ENCODE measurements at places on chromosomes 5 and 9.

DNA sequence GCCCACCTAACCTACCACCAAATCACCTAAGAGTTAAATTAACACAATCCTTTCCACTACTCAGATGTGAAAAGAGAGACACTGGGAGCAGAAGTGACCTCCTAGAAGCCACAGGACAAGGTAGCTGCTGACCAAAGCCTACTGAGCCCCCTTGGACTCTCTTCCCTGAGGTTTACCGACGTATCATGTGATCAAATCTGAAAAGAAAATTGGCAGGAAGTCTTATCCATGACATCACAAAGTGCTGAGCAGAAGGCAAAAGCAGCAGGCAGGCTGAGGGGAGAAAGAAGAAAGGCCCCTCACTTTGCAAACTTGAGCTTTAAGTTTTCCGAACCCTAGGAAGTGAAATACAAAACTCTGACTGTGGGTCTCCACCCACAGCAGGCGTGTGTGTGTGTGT, 11.1 kb downstream of the PRELID2 start:
- peak; percentile 57 for DNase-seq

- DNase-seq = peak; percentile 6
Measured at GRCh38 chr5:13501176-13501575, 443.3 kb downstream of the DNAH5 start.

DNA sequence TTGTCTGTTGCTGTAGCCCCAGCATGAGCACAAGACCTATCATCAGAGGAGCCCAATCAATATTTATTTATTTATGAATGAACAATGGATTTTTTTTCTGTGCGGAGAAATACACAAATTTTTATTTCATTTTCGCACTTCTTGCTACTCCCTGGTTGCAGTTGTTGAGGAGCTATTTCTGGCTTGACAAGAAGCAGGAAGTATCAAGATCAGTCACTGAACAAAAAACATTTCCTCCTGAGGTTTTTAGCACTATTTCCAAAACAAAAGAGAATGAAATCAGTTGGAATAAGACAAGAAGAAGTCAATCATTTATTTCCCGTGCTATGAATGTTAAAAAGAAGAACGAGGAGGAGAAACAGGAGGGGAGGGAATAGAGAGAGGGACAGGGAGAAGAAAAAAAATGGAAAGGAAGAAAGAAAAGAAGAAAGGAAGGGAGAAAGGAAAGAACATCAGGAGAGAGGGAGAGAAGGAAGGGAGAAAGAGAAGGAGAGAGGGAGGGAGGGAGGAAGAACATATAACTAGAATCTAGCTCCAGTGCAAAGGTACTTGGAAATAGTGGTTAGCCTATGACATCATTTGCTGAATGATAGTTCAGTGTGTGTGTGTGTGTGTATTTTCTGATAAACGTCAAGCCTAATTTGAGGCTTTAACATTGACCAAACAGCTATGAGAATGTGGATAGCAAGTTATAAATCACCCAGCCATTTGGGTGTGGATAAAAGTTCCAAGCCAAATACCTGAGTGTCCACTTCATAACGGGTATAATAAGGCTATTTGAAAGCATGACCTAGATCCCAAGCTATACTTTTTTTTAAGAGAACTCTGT, 586.0 kb downstream of the EBF1 start:
- peak; percentile 38 for DNase-seq

- DNase-seq = no peak
Measured at GRCh38 chr5:125673359-125673950, 749.8 kb upstream of the GRAMD2B start.

- no peak for DNase-seq
Measured at GRCh38 chr5:72615061-72615460, 107.9 kb upstream of the ZNF366 start.

DNA sequence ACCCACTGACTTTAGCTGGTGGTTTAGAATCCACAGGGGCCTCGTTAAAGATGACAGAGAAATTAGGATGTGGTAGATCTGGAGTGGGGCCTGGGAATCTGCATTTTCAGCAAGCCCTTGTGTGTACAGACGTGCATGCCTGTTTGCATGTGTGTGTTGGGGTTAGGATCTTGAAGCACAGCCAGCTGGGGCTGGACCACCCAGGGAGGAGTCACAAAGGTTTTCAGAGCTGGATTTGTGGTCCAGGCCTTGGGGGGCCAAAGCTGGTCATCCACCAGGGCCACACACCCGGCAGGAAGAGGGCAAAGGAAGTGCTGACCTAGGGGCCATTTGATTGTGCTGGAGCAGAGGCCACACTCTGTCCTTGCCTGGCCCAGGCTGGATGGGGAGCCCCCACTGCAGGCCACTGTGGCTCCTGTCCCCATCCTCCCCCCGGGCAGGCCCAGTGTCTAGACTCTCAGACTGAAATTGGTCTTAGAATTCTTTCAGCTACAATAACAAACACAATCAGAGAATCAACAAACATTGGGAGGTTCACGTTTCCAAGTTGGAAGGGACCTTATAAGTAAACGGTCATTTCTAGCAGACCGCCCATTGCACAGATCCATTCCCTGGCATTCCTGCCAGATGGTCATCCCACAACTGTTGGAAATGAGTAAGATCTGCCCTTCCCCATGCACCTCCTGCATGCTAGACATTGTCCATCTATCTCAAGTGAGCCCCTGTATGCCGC, 10.3 kb downstream of the CDX1 start:
- no peak for DNase-seq

DNA sequence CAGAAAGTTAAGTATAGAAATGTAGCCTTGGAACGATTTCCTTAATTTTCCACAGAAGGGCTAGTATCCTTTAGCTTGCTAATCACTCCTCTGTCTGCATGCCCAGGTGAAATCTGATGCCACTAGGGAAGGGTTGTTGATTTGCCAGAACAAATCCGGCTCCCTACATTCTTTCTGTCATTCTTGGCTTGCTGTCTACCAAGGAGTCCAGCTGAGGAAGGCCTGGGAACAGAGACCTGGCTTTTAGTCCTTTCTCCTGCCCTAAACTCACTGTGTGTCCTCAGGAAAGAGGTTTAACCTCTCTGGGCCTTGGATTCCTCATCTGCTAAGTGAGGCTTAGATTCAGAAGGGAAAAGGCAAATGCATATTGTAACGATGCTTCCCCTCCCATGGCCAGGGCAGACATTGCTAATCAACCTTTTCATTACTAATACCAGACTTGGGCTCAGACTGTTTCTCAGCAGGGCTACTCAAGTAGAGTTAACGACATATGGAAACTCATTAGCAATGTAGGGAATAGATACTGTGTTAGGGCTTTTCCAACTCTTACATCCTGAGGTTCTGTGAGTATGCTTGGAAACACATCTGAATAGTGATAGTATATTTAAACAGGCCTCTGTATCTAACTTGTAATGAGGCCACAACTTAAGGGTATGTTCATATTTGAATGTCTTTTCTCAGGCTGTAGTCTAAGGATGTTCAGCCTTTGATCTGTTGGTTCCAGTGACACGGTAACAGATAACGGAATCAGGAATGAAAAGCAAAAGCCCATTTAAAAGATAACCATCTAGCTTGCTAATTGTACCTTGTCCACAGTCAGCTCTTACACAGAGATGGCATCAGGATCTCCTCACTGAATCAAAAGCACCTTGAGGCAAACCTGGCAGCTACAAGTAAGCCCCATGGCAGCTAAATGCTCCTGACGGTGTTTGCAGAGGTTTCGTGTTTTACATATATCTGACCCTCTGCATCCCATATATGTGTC, 4.1 kb downstream of the GALNT10 start:
- DNase-seq = peak; percentile 85

- no peak for DNase-seq
Measured at GRCh38 chr5:61177070-61177469, 14.8 kb upstream of the SMIM15 start.

GRCh38 chr9:33506626-33507370, 17.3 kb upstream of the ANKRD18B start:
- peak; percentile 57 for DNase-seq

DNA sequence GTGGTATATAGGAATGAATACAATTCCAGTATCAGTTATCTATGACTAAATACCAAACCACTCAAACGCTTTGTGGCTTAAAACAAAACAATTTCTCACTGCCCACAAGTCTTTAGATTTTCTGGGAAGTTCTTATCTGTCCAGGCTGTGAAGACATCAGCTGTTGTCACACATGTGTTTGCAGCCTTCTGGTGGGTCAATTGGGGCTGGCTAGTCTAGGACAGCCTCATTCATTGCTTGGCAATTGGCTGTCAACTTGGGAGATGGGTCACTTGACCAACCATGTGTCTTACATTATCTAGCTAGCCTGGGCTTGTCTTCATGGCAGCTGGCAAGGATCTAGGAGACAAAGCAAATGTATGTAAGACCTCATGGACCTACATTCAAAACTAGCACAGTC, 53.8 kb upstream of the PAPPA start:
- no peak for DNase-seq

DNA sequence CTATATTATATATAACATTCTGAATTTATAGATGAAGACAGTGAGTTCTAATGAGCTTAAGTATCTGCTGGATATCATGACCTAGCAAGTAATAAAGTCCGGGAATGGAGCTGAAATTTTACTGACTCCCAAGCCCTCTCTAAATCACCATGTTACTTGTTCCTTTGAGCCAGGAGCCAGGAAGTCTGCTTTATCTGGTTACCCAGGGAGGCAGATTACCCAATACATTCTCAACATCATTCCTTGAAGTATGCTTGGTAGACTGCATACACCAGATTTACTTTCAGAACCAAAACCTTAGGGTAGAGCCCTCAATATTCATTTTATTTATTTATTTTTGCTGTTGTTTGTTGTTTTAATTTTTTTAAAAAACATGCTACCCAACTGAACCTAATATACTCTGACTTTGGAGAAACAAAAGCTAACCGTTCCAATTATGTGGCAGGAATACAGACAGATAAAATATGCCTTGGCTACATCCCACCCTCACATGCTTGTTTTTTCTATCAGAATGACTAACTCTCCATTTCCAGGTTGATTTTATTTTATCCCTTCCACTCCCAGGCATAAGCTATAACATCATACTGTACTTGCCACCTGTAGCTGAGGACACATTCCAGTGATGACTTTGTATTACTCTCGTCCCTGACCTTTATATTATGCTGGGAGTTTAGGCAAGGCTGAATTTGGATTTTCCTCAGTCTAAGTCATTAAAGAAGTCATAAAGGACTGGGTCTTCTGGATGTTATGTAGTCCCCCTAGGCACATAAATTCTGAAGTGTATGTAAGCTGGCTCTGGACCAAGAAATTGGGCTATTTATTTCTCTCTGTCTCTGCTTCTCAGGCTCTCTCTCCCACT, 82.0 kb downstream of the YIPF5 start:
- DNase-seq = no peak

- DNase-seq = no peak
Measured at GRCh38 chr5:73214306-73214705, 41.3 kb downstream of the TMEM174 start.

DNA sequence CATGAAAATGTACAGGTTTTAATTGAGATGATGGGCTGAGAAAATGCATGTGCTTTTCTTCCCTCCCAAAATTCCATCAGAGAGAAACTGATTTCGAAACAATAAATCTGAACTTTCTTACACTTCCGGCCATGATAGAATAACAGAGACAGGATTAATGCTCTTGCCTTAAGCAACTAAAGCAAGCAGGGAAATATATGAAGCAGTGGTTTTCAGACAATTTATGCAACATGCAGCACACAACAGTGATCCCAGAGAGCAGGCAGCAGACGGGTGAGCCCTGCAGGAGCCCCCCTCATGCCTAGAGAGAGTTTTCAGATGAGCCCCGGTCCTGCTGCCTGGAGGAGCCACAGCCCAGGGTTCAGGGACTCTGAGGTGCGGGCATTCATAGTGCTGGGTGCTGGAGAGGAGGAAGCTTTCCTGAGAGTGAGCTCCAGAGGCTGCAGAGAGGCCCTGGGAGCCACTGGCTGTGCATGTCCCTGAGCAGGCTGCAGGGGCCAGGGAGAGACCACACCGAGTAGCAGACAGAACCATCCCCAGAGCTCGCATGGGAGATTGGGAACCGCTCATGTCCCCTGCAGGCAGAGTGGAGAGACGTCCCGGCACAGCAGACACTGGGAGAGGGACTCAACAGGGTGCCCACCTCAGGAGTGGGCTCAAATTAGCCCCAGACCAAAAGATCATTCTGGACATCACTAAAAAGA, 143.5 kb downstream of the OLFM1 start:
- no peak for DNase-seq

DNA sequence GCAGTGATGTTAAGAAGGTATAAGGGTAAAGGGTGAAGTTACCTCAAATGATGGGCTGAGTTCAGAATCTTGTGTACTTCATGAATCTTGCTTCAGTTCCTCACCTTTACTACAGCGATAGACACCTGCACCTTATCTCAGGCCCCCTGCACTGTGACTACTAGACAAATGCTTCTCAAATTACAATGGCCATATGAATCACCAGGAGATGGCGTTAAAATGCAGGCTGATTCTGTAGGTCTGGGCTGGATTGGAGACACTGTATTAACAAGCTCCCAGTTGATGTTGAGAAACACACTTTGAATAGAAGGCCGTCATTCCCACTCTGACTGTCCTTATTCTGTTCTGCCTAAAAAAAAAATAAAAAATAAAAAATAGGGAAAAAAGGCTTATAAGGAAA, 29.8 kb downstream of the TARS1 start:
- DNase-seq = peak; percentile 67

GRCh38 chr9:78871452-78872331, 574.8 kb downstream of the PSAT1 start:
- peak; percentile 90 for DNase-seq

DNA sequence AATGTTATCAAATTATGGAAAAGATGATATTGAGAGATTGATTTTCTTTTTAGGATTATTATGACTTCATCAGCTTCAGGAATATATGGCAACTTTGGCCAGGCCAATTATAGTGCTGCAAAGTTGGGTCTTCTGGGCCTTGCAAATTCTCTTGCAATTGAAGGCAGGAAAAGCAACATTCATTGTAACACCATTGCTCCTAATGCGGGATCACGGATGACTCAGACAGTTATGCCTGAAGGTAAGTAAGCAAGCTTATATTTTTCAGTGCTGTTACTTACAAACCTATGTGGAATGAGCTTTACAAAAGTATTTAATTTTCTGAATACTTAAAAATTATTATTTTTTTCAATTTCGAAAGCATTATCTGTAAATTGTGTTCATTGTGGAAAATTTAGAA, 26.5 kb downstream of the HSD17B4 start:
- DNase-seq = no peak

- DNase-seq = no peak
Measured at GRCh38 chr5:54295651-54296276, 14.6 kb downstream of the ARL15 start.

- no peak for DNase-seq
Measured at GRCh38 chr5:179318221-179318955, 26.9 kb downstream of the ADAMTS2 start.

GRCh38 chr5:177309351-177310191, 2.1 kb downstream of the MXD3 start:
- peak; percentile 29 for DNase-seq
